ENCODE measurements at places on chromosomes 3 and 15.

DNA sequence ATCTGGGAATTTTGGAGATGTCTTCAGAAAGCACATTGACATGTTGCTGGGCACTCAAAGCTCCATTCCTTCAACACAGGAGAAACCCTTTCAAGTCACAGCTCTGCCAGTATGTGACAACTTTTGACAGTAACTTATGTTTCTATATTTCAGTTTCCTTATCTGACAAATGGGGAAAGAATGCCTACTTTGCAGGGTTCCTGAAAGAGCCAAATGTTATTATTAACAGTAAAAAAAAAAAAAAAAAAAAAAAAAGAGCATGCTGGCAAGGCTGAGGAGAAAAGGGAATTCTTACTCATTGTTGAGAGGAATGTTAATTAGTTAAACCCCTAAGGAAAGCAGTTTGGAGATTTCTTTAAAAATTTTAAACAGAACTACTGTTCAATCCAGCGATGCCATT lies 272.5 kb upstream of the TGFBR2 start:
- no peak for DNase-seq

DNA sequence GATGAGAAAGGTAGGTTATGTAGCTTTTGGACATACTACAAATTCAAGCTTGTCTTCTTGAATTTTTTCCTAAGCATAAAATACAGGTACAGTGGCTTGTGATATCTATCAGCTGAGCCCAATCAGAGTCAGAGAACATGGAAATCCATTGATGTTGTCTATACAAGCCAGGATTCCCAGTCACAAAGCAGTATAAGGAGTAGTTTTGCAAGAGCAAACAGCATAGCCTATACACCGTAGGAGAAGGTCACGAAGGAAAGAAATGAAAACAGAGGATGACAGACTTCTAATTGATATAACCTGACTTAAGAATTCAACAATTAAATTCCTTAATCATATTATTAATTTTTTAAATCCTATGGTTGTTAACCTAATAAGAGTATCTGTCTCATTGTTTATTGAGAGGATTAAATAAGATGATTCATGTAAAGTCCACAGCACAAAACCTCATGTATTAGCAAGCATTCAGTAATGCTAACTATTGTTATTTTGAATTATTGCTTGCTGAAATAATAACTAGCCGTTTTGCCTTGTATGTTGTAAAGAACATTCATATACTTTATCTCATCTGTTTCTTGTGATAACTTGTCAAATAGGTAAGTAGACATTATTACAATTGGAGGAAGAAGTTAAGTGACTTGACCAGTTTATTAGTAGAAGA lies 276.6 kb upstream of the ZPLD1 start:
- no peak for DNase-seq

- no peak for DNase-seq
Measured at GRCh38 chr15:98942431-98942830, 65.2 kb downstream of the PGPEP1L start.

GRCh38 chr3:158261371-158261991 lies 151.6 kb downstream of the RSRC1 start:
- DNase-seq: no peak

DNA sequence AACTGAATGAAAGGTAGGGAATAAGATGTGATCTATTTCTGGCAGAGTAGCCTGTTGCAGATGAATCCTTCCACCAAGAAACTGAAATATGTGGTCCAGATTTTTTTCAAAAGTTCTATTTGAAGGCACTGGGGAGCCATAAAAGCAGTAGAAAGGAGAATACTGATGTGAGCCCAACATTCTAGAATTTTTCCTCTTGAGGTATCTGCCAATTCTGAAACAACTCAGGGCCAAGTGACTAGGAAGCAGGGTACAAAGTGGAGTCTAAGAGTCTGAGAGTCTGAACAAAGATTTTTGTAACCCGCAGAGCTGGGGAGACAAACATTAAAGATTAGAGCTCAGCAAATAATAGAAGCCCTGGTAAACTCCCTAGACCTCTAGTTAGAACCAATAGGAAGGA lies 58.3 kb upstream of the SLCO3A1 start:
- no peak for DNase-seq

GRCh38 chr3:145815707-145816413 lies 345.1 kb downstream of the PLOD2 start:
- no peak for DNase-seq

DNA sequence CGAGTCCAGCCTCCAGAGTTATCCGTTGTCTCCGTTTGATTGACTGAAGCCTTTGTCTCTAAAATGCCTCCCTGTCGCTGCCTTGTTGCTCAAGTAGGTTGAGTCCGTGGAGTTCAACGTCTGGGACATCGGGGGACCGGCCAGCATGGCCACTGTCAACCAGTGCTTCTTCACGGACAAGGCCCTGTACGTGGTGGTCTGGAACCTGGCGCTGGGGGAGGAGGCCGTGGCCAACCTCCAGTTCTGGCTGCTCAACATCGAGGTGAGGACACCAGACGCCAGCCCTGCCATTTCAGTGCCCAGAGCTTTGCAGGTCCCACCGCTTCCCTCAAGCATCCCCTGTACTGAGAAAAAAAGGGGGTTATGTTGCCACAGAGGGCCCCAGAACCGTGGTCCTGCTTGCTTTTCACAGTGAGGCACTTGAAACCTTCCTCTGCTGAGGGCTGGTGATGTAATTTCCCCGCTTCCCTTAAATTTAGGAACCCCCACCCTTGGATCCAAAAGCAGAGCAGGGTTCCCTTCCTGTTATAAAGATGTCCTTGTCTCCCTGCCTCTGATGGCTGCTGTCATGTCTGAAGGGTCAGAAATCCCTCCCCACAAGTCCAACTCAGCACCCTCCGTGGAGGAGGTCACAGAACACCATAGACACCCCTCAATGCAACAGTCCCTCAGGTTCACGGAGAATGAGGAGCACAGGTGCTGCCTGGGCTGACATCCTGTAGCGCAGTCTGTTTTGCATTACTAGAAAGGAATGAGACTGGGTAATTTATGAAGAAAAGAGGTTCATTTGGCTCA lies 105.7 kb downstream of the LRRK1 start:
- DNase-seq: no peak
